Fibroblast of skin of right biceps (primary cell): ENCODE measurements at places on chromosomes 6 and 20.

DNA sequence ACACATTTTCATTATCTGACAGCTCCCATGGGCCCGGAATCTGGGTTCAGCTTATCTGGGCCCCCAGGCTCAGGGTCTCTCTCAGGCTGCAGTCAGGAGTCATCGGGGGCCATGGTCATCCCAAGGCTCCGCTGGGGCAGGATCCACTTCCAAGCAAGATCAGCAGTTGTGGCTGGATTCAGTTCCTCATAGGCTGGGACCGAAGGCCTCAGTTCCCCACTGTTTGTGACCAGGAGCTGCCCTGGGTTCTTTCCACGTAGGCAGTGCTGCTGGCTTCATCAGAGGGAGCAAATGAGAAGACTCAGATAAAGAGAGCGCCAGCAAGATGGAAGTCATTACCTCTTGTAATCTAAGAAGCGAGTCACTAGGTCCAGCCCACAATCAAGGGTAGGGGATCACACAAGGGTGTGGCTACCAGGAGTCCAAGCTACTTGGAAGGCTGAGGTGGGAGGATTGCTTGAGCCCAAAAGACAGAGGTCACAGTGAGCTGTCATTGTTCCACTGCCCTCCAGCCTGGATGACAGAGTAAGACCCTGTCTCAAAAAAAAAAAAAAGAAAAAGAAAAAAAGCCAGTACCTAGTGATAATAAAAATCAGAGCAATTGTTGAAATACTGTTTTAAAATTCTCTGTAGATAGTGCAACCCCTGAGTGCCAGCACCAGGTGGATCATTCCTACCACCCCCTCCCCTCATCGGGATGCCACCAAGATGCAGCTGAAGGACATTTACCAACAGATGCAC lies 162.7 kb downstream of the NFATC2 start:
- DNase-seq: peak; percentile 36

DNA sequence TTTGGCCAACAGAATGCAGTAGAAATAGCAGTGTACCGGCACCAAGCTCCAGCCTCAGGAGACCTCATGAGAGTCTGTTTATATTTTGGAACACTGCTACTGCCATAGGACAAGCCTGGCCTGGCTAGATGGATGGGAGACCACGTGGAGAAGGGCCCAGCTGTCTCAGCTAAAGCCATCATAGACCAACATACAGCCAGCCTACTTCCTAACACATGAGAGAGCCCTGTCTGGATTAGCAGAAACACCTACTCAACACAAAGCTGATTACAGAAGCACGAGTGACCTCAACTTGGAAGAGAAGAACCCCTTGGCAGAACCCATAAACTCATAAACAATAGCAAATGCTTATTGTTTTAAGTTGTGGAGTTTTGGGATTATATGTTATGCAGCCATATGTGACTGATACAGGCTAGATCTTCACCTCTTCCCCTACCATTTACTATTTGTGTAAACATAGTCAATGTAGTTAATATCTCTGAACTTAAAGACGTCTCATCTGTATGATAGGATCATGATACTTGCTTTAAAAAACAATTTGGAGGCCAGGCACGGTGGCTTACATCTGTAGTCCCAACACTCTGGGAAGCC lies 199.4 kb upstream of the ZNF217 start:
- DNase-seq: no peak

DNA sequence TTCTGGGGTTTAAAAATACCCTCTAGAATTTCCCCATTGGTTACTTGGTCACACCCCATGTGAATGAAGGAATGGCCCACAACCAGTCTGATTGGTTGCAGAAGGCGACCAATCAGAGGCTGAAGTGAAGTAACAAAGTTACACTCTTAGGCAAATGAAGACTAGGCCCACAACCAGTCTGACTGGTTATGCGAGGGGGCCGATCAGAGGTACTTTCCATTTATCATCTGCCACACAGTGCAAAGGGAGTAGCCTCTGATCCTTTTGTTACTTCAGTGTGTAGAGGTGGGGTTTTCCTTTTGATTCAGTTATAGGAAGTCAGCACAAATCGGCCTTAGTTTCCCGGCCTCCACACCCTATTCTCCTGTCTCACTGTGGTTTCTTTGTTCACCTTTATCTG lies 61.2 kb upstream of the SGK1 start:
- DNase-seq: no peak

GRCh38 chr6:14450133-14450504 lies 332.5 kb downstream of the CD83 start:
- DNase-seq: peak; percentile 36

- DNase-seq: no peak
Measured at GRCh38 chr20:57680131-57680716, 29.6 kb downstream of the PMEPA1 start.
